Bone marrow (tissue), 2 donors: ENCODE measurements at places on chromosomes 6 and 20.

GRCh38 chr20:62009869-62010445, 55.7 kb downstream of the TAF4 start:
- no peak for DNase-seq

DNA sequence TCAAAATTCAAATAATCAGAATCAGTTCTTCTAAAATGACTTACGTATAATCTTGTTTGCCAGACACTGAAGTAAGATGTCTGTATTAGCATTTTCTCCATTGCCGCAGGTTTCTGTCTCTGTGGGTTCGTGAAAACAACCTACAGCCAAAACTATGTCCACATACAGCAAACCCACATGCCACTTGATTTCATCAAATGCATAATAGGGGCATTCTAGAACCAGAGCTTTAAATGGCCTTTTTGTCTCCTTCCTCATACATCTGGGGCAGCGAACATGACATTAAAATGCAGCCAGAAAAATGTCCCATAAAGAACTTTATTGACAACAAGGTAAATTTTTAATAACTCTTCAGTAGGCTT, 90.2 kb upstream of the QKI start:
- no peak for DNase-seq

GRCh38 chr6:147639279-147639678, 130.8 kb downstream of the SAMD5 start:
- DNase-seq: no peak

- no peak for DNase-seq
Measured at GRCh38 chr6:137121401-137121997, 51.9 kb downstream of the IL22RA2 start.

DNA sequence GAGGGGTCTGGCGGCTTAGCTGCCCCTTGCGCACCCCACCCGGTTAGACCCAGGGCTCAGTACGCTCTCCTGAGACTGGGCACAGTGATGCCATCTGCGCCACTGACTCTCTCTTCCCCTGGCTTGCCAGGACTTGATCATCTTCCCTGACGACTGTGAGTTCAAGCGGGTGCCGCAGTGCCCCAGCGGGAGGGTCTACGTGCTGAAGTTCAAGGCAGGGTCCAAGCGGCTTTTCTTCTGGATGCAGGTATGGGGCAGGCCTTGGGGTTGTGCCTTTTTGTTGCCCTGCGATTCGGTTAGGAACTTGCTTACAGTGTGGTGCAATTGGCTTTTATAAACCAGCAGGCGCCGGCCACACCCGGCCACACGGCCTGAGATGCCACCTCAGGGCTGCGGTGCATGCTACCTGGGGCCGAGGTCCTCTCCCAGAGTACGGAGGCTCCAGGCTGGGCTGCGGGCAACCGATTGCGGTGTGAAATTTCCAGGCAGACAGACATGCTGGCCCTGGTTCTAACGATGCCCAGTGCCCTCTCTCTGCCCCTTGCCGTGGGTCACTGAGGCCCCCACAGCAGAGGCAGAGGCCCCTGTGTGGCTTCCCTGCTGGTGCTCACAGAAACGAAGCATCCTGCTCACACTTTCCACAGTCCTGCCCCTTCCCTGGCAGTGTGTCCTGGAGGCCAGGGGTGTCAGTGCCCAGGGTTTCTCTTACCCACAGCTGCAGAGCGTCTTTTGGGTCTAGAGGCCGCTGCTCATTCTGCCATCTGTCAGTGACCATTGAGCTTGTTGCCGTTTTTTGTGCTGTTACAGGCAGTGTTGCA, 1.7 kb downstream of the ADRM1 start:
- no peak for DNase-seq

DNA sequence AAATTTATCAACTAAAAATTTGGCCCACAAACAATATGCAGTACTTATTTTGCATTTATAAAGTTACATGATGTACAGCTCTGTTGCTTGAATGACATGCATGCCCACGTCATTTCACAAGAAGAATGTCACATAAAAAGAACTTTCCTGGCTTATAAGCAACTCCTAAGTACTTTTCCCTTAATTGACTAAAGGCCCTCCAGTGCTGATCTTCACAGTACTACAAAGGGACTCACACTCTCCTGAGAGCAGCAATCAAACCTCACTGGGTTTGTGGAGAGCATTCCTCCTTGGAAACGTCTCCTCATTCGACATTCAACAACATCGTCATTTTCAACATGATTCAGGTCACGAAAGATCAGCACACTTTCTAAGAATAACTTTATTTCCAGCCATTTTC, 111.1 kb downstream of the IPCEF1 start:
- no peak for DNase-seq

GRCh38 chr6:32685603-32686002, 19.1 kb upstream of the HLA-DQB1 start:
- DNase-seq: no peak

DNA sequence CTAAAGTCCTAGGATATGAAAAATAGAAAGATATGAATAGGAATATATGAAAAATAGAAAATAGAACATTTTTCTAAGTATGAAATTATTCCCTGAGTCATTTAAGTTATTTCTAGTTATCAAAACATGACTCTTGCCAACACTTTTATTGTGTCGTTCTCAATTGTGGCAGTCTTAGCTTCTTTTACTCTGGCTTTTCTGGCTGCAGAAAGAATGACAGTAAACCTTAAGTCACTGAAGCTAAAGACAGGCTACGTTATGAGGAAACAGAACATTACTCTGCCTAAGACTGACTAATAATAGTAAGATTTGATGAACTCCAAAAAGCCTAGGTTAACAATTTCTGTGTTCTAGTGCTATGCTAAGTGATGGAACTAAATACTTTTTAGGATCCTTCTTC, 74.6 kb downstream of the AIG1 start:
- DNase-seq: no peak

- DNase-seq: no peak
Measured at GRCh38 chr20:19872001-19872400, 113.9 kb downstream of the RIN2 start.

- DNase-seq: no peak
Measured at GRCh38 chr6:26240157-26241032, 124.6 kb upstream of the BTN3A2 start.

DNA sequence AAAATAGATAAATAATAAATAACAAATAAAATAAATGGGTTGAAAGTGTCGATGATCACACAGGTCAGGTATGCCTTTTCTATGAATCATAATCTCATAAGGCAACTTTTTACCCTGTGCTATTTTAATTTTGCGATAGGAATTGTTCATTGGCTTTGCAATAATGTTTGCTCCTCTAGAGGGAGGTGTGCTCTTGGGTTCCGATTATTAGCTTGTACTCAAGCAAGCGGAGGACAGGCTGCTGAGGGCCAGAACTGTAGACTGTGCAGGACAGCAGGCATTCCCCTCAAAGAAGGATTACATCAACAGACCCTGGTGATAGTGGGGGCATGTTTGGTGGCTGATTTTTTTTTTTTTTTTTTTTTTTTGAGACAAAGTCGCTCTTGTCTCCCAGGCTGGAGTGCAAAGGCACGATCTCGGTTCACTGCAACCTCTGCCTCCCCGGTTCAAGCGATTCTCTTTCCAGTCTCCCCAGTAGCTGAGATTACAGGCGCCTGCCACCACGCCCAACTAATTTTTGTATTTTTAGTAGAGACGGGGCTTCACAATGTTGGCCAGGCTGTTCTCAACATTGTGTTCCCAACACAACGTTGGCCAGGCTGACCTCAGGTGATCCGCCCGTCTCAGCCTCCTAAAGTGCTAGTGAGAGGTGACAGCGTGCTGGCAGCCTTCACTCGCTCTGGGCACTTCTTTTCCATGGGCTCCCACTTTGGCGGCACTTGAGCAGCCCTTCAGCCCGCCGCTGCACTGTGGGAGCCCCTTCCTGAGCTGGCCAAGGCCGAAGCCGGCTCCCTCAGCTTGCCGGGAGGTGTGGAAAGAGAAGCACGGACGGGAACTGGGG, 35.6 kb downstream of the RIOK1 start:
- DNase-seq: no peak

GRCh38 chr20:8764344-8764962, 304.4 kb upstream of the PLCB4 start:
- DNase-seq: no peak

- DNase-seq: no peak
Measured at GRCh38 chr6:150894935-150895552, 29.5 kb downstream of the MTHFD1L start.

DNA sequence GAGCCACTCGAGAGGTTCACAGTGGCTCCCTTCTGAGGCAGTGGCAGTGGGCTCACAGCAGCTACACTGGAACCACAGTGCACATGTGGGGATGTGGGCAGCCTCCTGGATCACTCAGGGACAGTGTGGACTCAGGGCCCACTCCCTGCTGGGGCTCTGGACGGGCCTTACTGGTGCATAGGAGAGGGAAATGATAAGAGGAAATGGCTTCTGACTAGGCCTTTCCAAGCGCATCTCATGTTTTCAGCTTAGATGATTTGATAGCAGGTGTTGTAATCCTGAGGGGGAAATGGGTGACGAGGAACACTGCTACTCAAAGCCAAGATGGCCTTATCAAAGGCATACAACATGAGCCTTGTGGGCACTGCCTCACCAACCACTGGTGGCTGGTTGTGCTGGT, 44.0 kb downstream of the PANK2 start:
- no peak for DNase-seq

DNA sequence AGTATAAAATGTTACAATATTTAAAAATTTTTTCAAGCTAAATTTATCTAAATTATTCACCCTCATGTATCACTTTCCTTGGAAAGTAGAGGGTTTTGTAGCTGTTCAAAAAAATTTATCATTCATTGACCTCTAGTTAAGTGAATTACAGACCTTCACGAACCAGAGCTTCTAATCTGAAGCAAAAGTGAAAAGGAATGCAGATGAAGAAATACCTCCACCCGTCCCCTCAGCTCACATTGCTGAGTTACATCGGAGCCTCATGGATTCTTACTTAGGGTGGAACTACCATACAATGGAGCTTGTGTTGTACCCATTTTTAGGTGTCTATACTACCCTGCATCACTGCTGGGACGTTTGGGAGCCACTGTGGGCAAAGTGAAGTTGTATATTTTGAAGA, 146.2 kb upstream of the NEDD9 start:
- DNase-seq: no peak

DNA sequence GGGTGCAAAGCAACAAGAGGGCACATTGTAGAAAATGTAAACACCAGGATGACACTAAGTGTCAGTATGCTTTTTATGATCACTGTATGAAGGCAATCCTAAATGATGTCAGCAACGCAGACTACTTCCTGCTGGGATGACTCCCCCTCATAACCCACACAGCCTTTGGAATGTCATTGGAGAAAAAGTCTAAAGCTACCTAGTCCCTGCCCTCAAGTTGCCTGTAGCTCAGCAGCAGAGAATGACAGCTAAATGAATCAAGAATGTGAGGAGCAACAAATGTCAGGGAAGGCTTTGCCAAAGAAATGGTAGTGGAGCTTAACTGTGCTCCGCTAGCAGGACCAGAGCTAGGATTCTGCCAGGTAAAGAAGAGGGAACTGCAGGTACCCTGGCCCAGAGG, 555.6 kb downstream of the CD83 start:
- no peak for DNase-seq

DNA sequence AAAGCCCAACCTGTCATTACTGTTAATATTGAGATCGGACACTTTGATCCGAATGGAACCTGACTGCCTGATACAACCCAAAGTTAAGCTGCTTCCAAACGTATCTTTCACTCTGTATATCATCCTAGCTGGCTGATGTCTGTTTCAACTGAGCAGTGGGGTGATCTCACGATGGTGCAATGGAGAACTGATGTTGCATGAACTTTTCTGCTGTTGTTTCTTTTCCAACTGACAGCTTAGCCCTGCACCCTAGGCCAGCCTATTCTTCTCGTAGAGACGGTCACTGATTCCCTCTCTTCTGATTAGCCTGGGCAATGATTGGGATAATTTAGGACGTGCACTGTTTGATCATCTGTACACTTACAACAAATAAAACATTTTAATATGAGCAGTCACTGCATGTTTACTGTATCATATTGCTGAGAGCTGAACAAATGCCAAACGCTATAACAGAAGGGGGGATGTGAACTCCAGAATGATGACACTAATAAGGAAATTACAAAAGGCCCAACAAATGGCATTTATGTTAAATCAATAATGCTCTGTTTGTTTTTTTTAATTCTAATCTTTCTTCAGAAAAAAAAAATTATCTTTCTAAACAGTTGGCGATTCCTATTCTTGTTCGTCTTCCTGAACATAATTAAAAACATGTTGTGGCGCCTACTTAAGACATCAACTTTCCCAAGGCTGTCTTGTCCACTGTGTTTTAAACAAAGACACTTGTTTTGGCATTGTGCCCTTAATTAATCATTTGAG, 184.8 kb downstream of the ZNF217 start:
- no peak for DNase-seq

DNA sequence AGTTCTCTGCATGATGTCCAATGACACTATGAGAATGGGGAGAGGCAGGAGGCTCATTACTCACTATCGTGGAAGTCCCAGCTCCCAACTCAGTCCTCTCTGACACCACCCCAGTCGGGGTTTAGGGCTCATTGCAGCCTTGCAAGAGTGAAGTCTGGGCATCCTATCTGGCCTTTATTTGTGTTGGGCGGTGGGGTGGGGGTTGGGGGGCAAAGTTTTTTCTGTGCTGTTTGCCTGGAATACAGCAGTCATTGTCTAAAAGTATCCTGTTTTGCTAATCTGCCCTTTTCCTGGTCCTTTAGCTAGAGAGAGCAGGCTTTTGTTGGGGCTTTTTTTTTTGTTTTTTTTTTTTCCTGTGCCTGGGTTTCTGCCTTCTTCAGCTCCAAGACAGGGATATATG, 174.2 kb downstream of the MYLK4 start:
- no peak for DNase-seq

GRCh38 chr20:15240801-15241200, 903.4 kb upstream of the FLRT3 start:
- DNase-seq: no peak

- DNase-seq: no peak
Measured at GRCh38 chr6:134609716-134610261, 291.9 kb upstream of the SGK1 start.

- no peak for DNase-seq
Measured at GRCh38 chr6:34049395-34050342, 96.2 kb downstream of the GRM4 start.

DNA sequence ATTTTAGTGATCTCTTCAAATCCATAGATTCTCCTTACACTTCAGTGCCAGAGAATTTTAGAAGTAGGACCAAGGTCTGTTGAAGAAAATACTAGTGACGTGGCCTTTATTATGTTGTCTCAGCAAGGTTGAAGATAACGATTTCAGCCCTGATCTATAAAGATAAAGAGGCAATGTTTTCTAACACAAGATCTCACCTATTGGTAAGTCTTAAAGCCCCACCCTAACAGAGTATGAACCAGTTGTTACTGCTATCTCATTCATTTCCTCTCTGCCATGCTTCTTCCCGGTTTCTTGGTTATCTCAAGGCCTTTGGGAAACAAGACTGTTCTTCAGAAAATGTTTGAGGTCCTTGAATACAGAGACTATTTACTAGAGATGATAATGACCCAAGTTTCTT, 53.1 kb downstream of the KIAA0408 start:
- no peak for DNase-seq

GRCh38 chr6:21437581-21437980, 156.0 kb upstream of the SOX4 start:
- no peak for DNase-seq

DNA sequence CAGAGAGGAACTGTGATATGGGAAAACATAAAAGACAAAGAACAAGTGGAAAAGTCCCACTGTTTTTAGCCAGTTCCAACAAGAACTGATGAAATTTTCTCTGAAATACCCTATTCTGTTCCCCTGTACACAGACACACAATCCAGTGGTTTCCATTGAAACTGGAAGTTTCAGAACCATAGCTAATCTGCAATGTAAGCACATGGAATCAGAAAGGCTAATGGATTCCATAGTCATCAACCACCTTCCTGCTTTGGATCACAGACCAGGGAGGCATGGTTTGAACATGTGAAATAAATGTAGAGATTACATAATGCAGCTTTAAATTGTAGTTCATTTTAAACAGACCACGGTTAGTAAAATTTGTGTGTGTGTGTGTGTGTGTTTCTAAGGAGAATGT, 242.1 kb downstream of the GJA1 start:
- DNase-seq: no peak
